HAP-1 (cell line): ENCODE measurements at places on chromosomes 5 and 9.
A peak's percentile ranks its signal among the peaks of the same experiment; 100 is the strongest.

- DNase-seq, result no peak
Observed at GRCh38 chr5:35203403-35203802, 26.9 kb downstream of the PRLR start.

DNA sequence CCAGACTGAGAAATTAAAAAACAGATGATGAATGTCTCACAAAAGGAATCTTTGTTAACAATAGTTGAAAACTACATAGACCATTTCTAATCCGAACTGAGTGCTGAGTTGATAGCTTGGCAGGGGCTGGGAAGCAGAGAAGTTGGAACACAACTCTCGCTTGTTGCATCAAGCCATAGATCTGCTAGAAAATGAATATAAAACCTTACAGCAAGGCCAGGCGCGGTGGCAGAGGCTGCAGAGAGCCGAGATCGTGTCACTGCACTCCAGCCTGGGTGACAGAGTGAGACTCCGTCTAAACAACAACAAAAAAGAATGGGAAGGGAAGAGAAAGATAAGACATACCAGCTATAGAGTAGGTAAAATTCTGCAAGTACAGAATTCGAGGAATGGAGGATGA is 28.0 kb upstream of the SPZ1 start:
- no peak for DNase-seq

DNA sequence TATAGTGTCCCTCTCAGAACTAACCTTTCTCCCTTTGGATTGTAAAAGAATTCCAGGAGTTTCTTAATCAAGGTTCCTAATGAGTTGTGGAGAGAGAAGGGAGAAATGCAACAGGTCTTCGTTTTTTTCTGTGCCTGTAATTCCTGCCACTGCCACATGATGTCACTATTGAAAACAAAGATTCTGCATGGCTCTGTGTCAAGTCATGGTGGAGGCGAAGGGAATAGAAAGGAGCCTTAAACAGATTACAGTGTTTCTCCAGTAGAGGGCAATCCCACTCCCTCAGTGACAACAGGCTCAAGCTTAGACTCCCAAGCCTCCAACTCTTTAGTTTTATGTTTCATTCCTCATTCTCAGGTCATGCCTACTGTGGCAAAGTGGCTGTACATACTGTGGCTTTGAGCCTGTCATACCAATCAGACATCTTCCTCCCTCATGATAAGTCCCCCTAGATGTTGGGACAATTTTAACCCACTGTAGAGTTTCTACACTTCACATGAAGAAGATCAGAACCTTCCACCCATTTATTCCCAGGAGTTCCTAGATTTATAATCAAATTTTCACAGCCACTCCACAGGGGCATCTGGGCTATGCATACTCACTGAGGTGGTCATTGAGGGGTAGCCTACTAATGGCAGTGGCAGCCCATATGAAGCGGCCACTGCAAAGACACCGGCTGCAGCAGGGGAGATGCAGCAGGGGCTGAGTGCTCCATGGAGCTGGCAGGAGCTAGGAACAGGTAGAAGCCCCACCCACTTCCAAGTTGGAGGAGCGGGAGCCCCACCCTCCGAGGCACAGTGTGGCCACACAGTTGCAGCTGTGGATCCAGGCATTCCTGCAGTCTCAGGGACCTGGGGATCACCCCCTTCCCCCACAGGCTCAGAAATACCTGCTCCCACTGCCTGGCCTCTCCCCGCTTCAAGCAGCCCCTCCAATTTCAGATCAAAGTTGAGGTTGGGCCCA is 97.4 kb upstream of the TRIM32 start:
- peak; percentile 55 for DNase-seq

DNA sequence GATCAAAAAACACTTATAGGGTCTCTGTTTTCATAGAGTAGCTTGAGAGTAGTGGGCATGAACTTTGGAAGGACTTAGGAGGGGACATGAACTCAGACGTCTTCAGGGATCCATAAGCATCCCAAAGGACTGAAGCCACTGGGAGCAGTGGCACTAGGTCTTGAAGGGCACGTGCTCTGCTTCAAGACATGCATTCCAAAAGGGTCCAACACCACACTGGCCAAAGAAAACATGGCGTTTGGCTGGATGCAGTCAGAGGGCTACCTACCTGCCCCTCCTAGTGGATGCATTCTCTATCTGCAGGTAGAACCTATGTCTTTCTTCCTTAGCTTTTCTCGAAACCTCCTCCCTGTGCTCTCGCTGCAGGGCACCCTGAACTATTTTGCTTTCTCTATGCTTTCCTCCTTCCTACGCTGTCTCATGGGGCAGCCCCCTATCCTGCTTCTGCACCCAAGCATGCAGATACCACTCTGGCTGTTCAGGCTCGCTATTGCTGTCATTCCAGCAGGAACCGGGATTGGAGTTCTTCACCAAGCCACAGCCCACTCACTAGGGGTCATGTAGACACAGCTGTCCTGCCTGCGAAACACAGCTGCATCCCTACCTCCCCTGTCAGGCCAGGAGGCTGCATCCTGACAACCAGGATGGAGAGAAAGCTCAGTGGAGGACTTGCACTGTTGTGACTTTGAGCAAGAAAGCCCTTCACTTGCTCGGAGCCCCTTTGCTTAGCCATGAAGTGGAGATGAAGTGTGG is 11.9 kb downstream of the FAM240B start:
- DNase-seq, result peak; percentile 47

GRCh38 chr5:102622262-102622661 is 123.5 kb upstream of the SLCO6A1 start:
- DNase-seq, result no peak

GRCh38 chr9:13358128-13358527 is 78.6 kb upstream of the MPDZ start:
- DNase-seq, result no peak

- DNase-seq, result no peak
Observed at GRCh38 chr5:168104811-168105481, 186.5 kb upstream of the WWC1 start.

DNA sequence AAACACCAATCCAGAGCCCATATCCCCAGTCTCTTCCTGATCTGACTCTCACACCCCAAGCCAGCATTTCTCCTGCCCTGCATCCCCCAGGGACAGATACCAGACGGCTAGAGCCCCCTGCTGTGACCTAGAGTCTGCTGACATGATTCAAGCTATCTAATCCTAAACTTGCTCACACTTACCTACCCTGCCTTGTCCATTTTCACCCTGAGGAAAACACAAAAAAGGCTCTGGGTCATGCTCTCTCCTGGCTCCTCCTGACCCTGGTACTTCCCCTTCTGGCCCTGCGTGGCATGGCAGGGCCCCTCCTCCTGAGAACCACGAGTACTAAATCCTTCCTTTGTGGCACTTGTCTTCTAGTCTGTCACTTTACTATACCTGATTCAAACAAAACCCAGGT is 2.8 kb upstream of the ARRDC1 start:
- DNase-seq, result no peak

DNA sequence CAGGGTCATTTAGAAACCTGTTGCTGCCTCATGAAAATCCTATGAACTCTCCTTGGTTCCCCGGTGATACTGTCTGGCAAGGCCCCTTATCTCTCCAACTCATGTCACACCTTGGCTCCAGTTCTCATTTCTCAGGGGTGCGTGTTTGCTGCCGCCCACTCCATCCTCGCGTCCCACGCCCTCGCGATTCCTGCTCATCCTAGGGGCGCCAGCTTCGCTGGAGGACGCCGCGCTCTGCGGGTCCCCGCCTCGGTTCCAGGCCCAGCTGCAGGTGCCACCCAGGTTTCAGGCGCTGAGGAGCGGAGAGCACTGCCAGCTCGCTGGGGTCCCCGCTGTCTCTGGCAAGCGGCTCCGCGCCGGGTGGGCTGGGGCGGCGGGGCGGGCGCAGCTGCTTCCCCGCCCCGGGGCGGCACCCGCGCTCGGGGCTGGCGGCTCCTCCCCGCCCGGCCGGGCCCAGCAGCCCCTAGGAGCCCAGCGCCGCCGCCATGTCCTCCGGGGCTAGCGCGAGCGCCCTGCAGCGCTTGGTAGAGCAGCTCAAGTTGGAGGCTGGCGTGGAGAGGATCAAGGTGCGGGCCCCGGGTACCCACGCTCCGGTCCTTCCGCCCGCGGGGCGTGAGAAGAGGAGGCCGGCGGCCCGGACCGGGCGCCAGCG is at the start of gene GNG10:
TSS of gene GNG10 (plus strand) at position 456 of the 652 bp plus-strand sequence. CDS start at position 486, 30 bp downstream.
- DNase-seq, result peak; percentile 71

GRCh38 chr9:8053501-8053900 is 253.9 kb upstream of the DMAC1 start:
- DNase-seq, result no peak

DNA sequence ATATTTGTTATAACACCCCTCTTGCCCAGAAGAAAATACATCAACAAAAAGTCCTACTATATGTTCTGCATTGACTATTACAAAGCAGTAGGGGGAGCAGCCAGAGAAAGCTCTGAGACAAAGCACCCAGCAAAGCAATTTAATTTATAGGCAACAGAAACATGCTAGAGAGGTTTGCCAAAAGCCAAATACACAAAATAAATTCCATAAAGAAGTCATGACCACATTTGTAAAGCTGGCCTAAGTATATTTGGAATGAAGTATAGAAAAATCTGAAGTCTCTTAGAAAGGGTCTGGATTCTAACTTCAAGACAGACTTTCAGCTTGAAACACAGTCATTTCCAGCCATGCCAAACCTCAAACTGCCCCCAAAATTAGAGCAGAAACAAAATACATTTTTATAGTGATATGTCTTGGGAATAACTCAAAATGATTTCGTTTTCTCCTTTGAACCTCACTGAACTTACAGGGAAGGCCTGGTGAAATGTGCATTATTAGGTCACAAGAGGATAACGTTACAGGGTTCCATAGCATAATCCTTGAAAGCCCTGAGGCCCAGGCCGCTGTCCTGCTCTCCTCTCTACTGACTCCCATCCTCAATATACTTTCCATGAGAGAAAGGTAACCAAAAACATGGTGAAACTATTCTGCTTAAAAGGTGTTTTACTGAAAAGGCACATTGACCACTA is 451.8 kb downstream of the RAB3C start:
- no peak for DNase-seq
